Endothelial cell (in vitro differentiated cells): ENCODE measurements at places on chromosomes 13 and 19. TPM values are rescaled to one million over a fixed set of nuclear protein-coding genes. Genes with fewer than 3 reads are reported as not detected.

Gene RGS9BP
- not detected for total RNA-seq

Gene ZNF486
- total RNA-seq, result 11.5 TPM

Gene RUBCNL
- total RNA-seq, result 0.31 TPM

Gene ZNF570
- total RNA-seq, result 9.5 TPM

Gene CRB3
- total RNA-seq, result 0.44 TPM

Gene CYP4F2
- total RNA-seq, result not detected

Gene KIR3DL2
- not detected for total RNA-seq

Gene CDX2
- 0.33 TPM for total RNA-seq

Gene KLK5
- not detected for total RNA-seq

GRCh38 chr19:29311191-29311790, 98.3 kb upstream of the UQCRFS1 start:
- no peak overlapping the region for H3K27ac ChIP-seq
- peaks cover 4% of the 10 kb centered on the region for H3K27me3 ChIP-seq
- H3K36me3 ChIP-seq, result no peaks in the 10 kb centered on the region
- H3K4me3 ChIP-seq, result no peak overlapping the region
- DNase-seq, result no peak

DNA sequence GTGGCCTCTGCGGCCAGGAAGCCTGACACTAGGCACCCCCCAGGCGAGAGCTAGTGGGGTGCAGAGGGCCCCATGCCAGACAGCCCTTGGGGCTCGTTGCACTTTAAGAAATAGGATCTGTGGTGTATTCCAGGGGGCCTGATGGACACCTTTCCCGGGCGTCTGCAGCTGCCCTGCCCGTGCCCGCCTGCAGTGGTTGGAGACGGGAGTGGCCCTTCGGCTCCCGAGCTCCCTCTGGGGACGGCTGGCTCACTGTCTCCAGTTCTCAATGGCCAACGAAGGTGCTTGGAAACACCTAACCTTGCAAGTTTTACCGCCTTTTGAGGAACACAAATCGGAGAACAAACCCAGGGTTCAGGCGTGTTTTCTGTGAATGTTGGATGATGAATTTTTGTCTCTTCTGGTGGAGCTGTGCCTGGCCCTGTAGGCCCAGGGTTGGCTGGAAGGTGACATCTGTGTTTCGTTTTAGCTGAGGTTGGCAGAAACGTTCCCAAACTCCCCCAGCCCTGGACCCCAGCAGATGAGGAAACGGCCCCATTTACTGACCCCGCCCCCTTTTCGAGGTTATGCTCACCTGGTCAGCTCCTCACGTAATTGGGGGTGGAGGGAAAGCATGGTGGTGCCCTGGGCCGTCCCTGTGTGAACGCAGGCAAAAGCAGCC, 17.4 kb upstream of the NPAS1 start:
- peaks cover 31% of the 10 kb centered on the region for H3K36me3 ChIP-seq
- peaks cover 22% of the 10 kb centered on the region for H3K27me3 ChIP-seq
- no peak for DNase-seq
- no peak overlapping the region for H3K4me3 ChIP-seq
- peaks cover 9% of the 10 kb centered on the region for H3K4me1 ChIP-seq

- H3K27ac ChIP-seq, result peak overlapping the region; percentile 59
- peaks cover 3% of the 10 kb centered on the region for H3K4me1 ChIP-seq
- peaks cover 5% of the 10 kb centered on the region for H3K27me3 ChIP-seq
Measured at GRCh38 chr13:112134391-112135075, 67.6 kb downstream of the SOX1 start.

DNA sequence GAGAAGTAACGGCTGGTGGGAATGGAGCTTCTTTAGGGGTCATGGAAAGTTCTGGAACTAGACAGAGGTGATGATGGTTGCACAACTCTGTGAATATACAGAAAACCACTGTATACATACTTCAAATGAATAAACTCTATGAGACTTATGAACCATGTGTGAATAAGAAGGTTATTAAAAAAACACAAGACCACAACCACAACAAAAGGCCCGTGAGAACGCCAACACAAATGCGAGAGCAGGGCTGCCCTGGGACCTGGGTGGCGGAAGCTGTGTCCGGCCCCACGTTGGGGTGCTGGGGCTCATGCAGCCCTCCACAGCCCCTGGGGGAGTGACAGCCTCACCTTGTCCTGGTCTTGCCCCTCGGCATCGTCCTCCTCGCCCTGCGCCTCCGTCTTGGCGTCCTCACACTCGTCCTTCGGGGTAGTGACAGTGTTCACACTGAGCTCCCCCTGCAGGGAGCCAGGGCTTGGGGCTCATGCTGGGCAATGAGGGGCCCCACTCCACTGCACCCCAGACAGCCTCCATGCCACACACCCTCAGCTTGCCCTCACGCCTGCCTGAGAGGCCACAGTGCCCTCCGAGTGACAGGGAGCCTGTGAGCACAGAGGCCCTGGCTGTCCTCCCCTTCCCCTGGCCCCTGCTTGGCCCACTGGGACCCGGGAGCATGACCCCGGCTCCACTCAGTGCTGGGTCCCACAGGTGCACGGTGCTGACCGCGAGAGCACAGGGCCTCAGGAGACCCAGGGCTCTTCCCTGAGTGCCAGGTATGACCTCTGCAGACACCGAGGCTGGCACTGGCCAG, 16.0 kb downstream of the IZUMO4 start:
- peak overlapping the region; percentile 41 for H3K27ac ChIP-seq
- H3K27me3 ChIP-seq, result peaks cover 9% of the 10 kb centered on the region
- peaks cover 39% of the 10 kb centered on the region for H3K36me3 ChIP-seq
- H3K4me1 ChIP-seq, result no peaks in the 10 kb centered on the region

GRCh38 chr13:34428911-34429310, 513.2 kb upstream of the NBEA start:
- H3K4me3 ChIP-seq, result no peak overlapping the region
- no peak overlapping the region for H3K27ac ChIP-seq
- H3K27me3 ChIP-seq, result no peaks in the 10 kb centered on the region
- DNase-seq, result no peak
- H3K36me3 ChIP-seq, result no peaks in the 10 kb centered on the region
- no peaks in the 10 kb centered on the region for H3K4me1 ChIP-seq

GRCh38 chr19:15532779-15533521, 24.6 kb downstream of the CYP4F22 start:
- H3K27ac ChIP-seq, result no peak overlapping the region
- no peak for DNase-seq
- H3K27me3 ChIP-seq, result peaks cover 8% of the 10 kb centered on the region
- H3K36me3 ChIP-seq, result peaks cover 4% of the 10 kb centered on the region
- no peaks in the 10 kb centered on the region for H3K4me1 ChIP-seq

DNA sequence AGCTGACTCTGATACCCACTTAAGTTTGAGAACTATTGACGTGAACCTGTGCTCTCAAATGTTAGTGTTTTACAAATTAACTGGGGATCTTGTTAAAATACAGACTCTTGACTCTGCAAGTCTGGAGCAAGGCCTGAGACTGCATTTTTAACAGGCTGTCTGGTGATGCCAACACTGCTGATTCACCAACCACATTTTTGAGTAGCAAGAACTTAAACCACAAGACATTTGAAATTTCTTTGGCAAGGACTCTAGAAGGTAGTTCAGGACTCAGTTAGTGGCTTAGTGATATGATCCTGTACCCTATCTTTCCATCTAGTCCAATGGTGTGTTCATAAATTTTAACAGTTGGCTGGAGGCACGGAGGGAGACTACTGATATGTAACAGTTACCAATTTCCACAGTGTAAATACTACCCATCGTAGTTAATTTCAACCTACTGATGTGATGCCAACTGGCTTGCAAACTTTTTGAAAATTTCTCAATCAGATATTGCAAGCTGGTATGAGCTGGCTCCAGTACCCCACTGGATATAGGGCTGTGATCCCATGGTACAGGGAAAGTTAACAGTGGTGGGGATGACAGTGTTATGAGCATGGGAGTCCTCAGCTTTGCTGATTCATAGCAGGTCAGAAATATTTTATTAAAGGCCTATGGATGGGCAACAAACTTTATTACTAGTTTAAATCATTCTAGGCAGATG, 255.1 kb downstream of the TBC1D4 start:
- H3K27ac ChIP-seq, result no peak overlapping the region
- H3K27me3 ChIP-seq, result no peaks in the 10 kb centered on the region
- H3K4me3 ChIP-seq, result no peak overlapping the region
- DNase-seq, result no peak
- no peaks in the 10 kb centered on the region for H3K36me3 ChIP-seq

DNA sequence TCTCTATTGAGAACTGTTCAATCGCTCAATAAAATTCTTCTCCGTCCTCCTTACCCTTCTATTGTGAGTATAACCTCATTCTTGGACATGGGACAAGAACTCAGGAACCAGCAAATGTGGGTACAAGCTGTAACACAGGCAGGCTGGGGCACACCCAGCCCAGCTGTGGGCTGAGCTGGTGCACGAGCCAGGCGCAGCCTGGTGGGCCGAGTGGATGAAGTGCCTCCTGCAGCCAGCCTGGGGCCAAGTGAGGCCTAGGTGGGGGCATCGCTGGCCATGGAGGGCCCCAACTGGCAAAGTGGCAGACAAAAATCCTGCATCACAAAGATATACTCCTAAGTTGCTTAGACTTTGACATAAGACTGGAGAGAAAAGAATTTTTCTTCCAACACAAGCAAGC, 57.9 kb upstream of the DIAPH3 start:
- H3K27ac ChIP-seq, result no peak overlapping the region
- DNase-seq, result no peak
- no peak overlapping the region for H3K4me3 ChIP-seq
- H3K36me3 ChIP-seq, result no peaks in the 10 kb centered on the region
- H3K4me1 ChIP-seq, result no peaks in the 10 kb centered on the region
- H3K27me3 ChIP-seq, result no peaks in the 10 kb centered on the region

DNA sequence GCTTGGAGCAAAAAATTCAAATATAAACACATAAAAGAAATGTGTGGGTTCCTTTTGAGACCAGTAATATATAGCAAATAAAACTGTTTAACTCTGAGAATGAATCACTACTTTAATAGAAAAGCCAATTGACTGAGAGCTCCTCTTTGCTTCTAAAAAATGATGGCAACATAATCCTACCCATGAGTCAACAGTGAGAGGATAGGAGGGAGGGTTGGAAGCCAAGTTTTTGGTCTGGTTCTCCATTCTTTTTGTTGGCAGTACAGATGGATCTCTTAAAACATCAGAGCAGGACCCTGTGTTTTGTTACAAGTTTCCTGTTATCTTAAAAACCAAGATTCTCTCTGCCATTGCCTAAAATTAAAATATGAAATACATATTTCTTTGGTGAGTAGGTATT, 50.0 kb upstream of the POSTN start:
- no peak for DNase-seq
- H3K4me3 ChIP-seq, result no peak overlapping the region
- H3K27ac ChIP-seq, result no peak overlapping the region
- no peaks in the 10 kb centered on the region for H3K27me3 ChIP-seq
- no peaks in the 10 kb centered on the region for H3K36me3 ChIP-seq
- peaks cover 24% of the 10 kb centered on the region for H3K4me1 ChIP-seq

- no peak for DNase-seq
- no peak overlapping the region for H3K4me3 ChIP-seq
- H3K27me3 ChIP-seq, result peaks cover 2% of the 10 kb centered on the region
- H3K36me3 ChIP-seq, result peaks cover 5% of the 10 kb centered on the region
- H3K27ac ChIP-seq, result no peak overlapping the region
Measured at GRCh38 chr13:95254339-95254738, 46.9 kb downstream of the ABCC4 start.

DNA sequence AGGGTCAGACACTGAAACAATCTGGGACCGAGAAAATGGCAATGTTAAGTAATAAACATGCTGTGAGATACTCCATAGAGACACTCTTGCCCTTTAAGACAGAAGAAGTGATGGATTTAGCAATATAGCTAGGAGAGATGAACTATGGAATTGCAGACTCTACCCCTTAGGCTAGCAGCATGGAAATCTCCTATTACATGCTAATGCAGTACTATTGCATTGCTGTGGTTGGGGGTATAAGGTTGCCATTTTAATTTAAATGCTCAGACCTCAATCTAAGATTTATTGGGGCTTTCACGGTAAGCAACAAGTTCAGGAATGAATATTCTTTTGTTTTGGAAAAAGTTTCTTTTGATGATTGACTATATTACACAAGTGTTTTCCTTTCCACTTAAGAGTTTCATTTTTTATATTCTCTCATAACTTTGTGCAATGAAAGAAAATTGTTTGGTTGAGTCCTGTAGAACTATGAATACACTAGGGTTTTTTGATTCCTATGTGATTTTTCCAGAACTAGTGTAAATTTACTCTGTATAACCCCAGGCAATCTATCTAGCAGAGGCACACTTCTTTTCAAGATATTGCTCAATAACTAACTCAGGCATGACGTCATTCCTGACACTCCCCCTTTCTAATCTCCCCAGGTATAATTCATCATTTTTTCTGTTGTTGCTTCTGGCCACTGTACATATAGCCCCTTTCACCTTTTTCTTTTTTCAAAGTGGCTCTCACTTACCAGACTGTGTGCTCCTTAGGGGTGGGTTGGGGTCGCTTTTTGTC, 394.7 kb upstream of the KLF12 start:
- H3K27ac ChIP-seq, result no peak overlapping the region
- no peaks in the 10 kb centered on the region for H3K4me1 ChIP-seq
- H3K4me3 ChIP-seq, result no peak overlapping the region
- peaks cover 1% of the 10 kb centered on the region for H3K27me3 ChIP-seq
- DNase-seq, result no peak
- H3K36me3 ChIP-seq, result no peaks in the 10 kb centered on the region

GRCh38 chr19:9645472-9645871, 24.4 kb upstream of the ZNF561 start:
- H3K36me3 ChIP-seq, result peaks cover 34% of the 10 kb centered on the region
- H3K27ac ChIP-seq, result no peak overlapping the region
- H3K4me3 ChIP-seq, result no peak overlapping the region
- DNase-seq, result no peak

GRCh38 chr19:45475537-45476291, 7.9 kb downstream of the FOSB start:
- peaks cover 17% of the 10 kb centered on the region for H3K36me3 ChIP-seq
- peak overlapping the region; percentile 44 for H3K27ac ChIP-seq
- H3K27me3 ChIP-seq, result peaks cover 49% of the 10 kb centered on the region

DNA sequence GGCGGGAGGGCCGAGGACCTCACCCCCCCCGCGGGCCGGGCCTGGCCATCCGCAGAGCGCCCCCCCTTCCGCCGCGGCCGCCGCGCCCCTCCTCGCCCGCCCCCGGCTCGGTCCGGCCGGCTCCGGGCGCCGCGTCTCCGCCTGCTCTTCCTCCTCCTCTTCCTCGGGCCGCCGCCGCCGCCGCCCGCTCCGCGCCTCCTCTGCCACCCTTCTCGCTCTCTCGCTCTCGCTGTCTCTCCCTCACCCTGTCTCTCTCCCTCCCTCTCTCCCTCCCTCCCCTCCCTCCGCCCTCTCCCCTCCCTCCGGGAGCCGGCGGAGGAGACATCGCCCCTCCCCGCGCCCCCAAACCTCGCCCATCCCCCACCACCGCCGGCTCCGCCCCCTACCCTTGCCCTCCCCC, at the start of gene SHANK1:
SHANK1 (minus strand) TSS at position 237 of the 400 bp plus-strand sequence. CDS start 2,883 bp downstream, outside the sequence.
- DNase-seq, result no peak
- peaks cover 17% of the 10 kb centered on the region for H3K36me3 ChIP-seq
- H3K4me1 ChIP-seq, result no peaks in the 10 kb centered on the region
- H3K27ac ChIP-seq, result peak within 1 kb of the TSS; percentile 58

GRCh38 chr13:112651311-112651710, 38.5 kb upstream of the ATP11A start:
- H3K4me1 ChIP-seq, result peaks cover 11% of the 10 kb centered on the region
- no peak overlapping the region for H3K4me3 ChIP-seq
- H3K27ac ChIP-seq, result no peak overlapping the region
- H3K27me3 ChIP-seq, result peaks cover 2% of the 10 kb centered on the region
- no peaks in the 10 kb centered on the region for H3K36me3 ChIP-seq
